ENCODE measurements at places on chromosomes 12 and 14. TPM values are rescaled to one million over a fixed set of nuclear protein-coding genes. Genes with fewer than 3 reads are reported as not detected.

Gene SERPINA5
- total RNA-seq: 0.35 TPM

Gene CLEC12A
- total RNA-seq: not detected

Gene OR10P1
- not detected for total RNA-seq

Gene ENO2
- total RNA-seq: 41.3 TPM

Gene TMEM119
- total RNA-seq: not detected

Gene KIF21A
- 20.5 TPM for total RNA-seq

Gene CRADD
- 12.7 TPM for total RNA-seq

Gene RNASE2
- total RNA-seq: not detected

Gene RTL1
- not detected for total RNA-seq

Gene USP30
- total RNA-seq: 6.9 TPM

Gene SPTB
- total RNA-seq: not detected

Gene PTPN6
- 14.8 TPM for total RNA-seq

Gene CEBPE
- not detected for total RNA-seq

Gene MYL2
- not detected for total RNA-seq

Gene RASSF8
- total RNA-seq: 48.1 TPM

All from renal cortical epithelial cell (primary cell).